ENCODE measurements at places on chromosomes 1 and 21.

GRCh38 chr1:172607145-172607544 is 51.8 kb upstream of the FASLG start:
- no peak for DNase-seq

- no peak for DNase-seq
Observed at GRCh38 chr1:66316464-66317247, 217.3 kb upstream of the SGIP1 start.

DNA sequence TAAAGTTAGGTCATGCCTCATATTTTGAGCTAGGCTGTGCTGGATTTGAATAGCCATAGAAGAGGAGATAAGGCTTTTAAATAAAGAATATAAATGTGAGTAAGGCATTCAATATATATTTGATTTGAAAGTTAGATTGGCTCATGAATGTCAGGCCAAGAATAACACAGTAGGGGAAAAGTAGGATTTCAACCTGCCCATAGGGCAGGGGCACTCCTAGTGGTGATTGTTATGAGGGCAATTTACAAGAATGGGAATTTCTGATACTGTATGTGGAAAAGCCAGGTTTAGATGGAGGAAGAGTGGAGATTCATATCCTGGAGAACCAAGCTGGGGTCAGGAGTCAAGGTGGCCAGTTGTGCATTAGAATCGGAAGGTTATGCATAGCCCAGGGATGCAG is 74.9 kb downstream of the DNAH14 start:
- no peak for DNase-seq

DNA sequence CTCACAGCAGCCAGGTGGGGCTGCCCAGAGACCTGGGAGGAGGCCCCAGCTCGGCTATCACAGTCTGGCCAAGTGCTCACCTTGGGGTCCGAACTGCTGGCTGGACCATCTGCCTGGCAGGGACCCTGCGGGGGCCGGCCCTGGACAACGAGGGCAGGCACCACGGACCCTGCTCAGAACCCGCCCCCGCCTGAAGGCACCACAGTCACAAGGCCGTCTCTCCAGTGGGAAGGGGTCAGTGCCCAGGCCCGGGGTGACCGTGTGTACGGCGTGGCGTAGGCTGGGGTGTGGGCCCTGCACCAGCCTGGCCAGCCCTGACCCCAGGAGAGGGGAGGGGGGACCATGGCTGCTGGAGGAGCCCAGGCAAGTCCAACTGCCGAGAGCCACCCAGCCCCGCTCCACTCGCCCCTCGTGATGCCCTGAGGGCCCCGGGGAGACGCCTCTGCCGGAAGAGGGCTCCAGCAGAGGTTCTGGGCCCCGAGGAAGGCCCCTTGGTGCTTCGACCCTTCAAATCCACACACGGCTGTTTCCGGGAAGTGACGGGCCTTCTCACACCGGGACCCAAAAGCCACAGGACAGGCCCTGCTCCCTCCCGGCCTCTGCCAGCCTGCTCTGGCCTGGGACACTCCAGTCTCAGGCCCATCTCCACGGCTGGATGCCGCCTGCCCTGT is 11.2 kb upstream of the RNF223 start:
- no peak for DNase-seq

GRCh38 chr1:113676524-113676923 is 82.8 kb downstream of the PHTF1 start:
- DNase-seq: no peak

GRCh38 chr21:26194326-26194725 is 23.8 kb upstream of the APP start:
- no peak for DNase-seq

- DNase-seq: no peak
Observed at GRCh38 chr1:42922687-42923366, 35.8 kb downstream of the SLC2A1 start.

DNA sequence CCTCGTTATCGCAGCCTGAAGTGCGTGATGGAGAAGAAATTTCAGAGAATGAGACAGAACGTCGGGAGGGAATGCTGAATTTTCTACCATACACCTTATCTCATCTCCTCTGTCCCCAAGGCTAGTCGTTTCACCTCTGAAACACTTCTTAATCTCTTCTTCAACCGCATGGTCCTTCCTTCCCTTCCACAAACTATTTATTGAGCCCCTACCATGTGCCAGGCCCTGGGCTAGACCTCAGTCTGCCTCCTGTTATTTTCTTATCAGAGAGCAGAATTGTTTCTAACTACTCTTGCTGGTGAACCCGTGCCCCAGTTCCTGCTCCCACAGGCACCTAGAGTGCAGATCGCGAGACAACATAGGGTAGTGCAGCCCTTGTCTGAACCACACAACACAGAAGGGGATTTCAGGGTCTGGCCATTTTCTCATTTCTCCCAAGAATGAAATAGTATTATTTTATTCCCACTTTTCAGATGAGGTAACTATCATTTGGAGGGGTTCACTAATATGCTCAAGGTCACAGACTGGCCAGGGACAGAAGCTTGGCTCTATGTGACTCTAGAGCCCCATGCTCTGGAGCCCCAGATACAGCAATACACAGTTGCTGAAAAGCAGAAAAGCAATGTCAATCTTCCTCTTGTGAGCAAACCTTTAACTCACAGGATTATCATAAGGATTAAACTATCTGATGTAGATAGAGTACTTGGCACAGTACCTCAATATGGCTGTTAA is 598 bp upstream of the ADIPOR1 start:
- DNase-seq: no peak

GRCh38 chr1:173039626-173040025 is 11.1 kb downstream of the TNFSF18 start:
- DNase-seq: no peak

- no peak for DNase-seq
Observed at GRCh38 chr1:54559111-54559548, 11.1 kb downstream of the ACOT11 start.

GRCh38 chr1:1334835-1335234 is 3.8 kb downstream of the TAS1R3 start:
- no peak for DNase-seq

DNA sequence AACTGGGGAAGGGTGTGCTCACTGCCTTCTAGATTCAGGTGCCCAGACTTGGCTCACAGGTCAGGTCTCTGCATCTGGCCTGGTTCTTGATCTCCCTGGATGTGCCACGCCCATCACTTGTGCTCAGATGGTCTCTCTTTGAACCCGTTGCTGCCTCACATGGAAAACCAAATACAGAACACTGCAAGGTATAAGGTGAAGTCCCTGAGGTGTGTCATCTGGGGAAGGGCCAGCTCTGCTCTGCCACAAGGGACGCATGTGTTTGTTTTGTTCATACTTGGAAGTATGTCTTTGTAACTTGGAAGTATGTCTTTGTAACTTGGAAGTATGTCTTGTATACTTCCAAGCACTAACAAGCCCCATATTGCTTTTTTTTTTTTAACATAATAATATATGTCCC is 13.4 kb upstream of the CRNN start:
- DNase-seq: no peak

DNA sequence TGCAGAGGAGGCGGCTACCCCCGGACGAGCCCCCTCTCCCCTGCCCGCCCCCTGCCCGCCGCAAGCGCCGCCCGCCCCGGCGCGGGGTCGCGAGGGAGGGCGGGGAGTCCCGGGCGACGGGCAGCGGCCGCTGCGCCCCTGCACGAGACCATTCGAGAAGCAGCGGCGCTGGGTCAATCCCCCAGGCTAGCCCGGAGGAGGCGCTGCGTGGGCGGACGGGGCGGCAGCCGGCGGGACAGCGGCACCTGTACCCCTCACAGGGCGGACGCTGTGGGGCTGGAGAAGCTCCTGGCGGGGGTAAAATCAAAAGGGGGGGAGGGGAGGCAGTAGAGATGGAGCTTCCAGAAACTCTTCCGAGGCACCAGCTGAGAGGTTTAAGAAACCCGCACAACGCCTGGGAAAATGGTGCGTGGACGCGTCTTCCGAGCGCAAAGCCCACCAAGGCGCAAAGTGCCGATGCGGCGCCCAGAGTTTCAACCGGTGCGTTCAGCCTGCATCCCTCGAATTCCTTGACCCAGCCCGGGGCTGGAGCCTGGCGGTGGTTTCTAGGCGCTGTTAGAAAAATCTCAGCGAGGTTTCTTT is at the start of gene PLPPR5:
Gene PLPPR5 (minus strand): TSS at position 1 of the 582 bp plus-strand sequence. CDS start 190 bp downstream, outside the sequence.
- no peak for DNase-seq

GRCh38 chr1:11704194-11704529 is 12.7 kb downstream of the DRAXIN start:
- no peak for DNase-seq

DNA sequence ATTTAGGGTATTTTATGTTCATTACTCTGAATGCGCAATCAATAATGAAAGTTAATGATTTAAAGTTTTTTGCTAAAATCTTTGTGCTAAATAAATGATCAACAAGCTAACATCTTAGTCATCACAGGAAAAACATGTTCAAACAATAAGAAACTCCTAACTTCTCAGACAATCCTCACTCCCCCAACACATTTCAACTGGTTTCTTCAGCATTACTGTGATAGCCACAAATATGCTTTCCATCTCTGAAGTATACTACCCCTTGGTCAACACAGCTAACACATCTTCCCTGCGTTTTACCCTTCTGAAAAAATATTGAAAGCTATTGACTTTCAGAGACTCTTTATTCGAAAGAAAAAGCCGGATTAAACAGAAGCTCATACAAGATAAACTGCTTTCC is 85.8 kb downstream of the ZNF644 start:
- DNase-seq: no peak

GRCh38 chr1:35406103-35406502 is 137.6 kb downstream of the ZMYM4 start:
- no peak for DNase-seq

GRCh38 chr1:8745346-8745745 is 72.1 kb downstream of the RERE start:
- no peak for DNase-seq

GRCh38 chr1:3864884-3865283 is 7.6 kb downstream of the DFFB start:
- no peak for DNase-seq

GRCh38 chr1:183212870-183213269 is 26.8 kb downstream of the LAMC2 start:
- no peak for DNase-seq

DNA sequence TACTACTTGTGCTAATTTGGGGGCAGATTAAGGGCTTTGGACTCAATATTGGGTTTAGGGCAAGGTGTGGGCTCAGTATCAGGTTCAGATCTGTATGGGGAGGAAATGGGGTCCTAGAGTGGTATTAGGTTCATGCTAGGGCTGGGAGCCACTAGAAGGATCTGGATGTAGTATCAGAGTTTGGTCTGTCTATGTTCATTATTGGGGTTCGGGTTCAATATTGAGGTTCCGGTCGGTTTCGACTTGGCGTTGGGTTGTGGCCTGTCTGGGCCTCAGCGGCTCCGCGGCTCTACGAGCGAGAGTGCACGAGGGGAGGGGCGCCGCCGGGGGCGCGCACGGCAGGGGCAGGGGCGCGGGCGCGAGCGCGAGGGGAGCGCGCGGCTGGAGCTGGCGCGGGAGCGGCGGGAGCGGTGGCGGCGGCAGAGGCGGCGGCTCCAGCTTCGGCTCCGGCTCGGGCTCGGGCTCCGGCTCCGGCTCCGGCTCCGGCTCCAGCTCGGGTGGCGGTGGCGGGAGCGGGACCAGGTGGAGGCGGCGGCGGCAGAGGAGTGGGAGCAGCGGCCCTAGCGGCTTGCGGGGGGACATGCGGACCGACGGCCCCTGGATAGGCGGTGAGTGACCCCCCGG is at the start of gene PTPRF:
Gene PTPRF (plus strand): TSS at position 401 of the 624 bp plus-strand sequence. CDS start 14,193 bp downstream, outside the sequence.
- no peak for DNase-seq

DNA sequence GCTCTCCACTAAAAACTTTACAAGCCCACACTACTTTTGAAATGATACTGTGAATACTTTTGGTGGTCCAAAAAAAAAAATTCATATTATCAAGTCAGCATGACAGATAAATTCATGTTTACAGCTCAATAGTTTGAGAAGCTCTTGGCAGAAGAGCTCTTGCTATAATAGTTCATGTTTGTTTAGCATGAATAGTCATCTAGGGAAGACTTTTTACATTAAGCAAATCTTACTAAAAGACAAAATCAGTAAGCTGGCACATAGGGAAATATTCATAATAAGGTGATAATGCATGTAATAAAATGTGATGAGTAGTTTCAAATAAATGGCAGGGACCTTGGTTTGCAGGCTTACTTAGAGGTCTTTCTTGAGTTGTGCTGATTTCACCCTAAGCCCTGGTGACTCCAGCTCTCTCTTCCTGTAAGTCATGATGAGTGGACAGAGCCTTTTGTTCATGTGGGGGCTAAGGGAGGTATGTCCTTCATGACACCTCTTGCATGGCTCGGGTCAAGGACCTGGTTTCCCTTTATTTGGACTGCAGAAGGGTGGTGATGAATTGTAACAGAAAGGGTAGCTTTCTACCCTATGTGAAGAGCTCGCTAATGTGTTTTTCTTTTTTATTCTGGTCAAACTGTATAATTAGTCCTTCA is 166.7 kb downstream of the GABPA start:
- no peak for DNase-seq

GRCh38 chr1:237877631-237878030 is 13.1 kb downstream of the ZP4 start:
- no peak for DNase-seq

Measured in stimulated activated CD8-positive, alpha-beta memory T cell treated with anti-CD3 and anti-CD28 coated beads, Interleukin-2, amount 100 ng/mL, for 1 hour (primary cell).